ENCODE measurements at places on chromosomes 1 and 21.

DNA sequence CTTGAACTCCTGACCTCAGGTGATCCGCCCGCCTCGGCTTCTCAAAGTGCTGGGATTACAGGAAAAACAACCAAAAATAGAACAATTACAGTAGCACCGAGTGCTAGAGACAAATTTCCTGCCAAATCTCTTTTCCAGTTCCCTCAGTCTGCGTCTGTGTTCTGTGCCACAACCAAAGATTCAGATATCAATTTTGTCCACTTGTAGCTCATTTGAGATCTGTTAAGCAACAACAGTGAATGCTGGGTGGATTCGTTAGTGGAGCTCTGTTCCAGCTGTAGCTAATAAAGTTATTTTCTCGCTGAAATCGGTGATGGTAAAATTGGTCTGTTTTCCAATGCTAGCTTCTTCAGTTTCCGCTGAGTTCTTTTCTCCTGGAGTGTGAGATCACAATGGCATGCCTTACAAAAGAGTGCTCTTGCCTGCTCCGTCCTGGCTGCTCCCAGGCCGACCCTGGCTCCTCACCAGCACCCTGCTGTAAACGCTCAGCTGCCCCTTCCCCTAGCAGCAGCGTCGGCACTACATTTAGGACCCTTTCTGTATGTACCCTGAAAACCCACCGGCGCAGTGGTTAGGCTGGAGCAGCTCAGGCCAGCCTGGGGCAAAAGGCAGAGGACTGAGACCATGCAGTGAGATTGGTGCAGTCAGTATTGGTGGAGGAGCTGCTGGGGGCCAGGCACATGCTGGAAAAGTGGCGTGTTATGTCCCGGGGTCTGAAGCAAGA, 395.4 kb downstream of the KIF26B start:
- DNase-seq: no peak

GRCh38 chr1:154442006-154442740, 37.0 kb downstream of the IL6R start:
- no peak for DNase-seq

GRCh38 chr21:17758683-17759082, 60.5 kb downstream of the C21orf91 start:
- DNase-seq: no peak

DNA sequence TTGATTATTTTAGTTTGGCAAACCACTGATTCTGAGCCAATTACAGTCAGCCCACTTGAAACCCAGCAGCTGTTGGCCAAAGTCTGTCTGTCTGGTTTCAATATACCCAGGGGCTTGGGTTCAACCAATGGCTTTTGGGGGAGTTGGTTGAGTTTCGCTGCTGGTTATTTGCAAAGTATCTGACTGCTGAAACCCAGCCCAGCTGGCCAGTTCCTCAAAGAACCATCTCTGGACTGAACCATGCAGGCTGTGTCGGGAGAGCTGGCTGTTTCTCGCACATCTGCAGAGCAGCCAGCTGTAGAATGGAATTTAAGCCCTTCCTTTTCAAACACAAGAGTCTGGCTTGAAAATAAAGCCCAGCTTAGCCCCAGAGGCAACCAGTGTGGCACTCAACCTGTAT, 66.0 kb upstream of the PAX7 start:
- no peak for DNase-seq

GRCh38 chr1:154483941-154484803, 17.8 kb upstream of the TDRD10 start:
- peak; percentile 61 for DNase-seq

- no peak for DNase-seq
Measured at GRCh38 chr1:61284248-61284854, 202.0 kb downstream of the NFIA start.

DNA sequence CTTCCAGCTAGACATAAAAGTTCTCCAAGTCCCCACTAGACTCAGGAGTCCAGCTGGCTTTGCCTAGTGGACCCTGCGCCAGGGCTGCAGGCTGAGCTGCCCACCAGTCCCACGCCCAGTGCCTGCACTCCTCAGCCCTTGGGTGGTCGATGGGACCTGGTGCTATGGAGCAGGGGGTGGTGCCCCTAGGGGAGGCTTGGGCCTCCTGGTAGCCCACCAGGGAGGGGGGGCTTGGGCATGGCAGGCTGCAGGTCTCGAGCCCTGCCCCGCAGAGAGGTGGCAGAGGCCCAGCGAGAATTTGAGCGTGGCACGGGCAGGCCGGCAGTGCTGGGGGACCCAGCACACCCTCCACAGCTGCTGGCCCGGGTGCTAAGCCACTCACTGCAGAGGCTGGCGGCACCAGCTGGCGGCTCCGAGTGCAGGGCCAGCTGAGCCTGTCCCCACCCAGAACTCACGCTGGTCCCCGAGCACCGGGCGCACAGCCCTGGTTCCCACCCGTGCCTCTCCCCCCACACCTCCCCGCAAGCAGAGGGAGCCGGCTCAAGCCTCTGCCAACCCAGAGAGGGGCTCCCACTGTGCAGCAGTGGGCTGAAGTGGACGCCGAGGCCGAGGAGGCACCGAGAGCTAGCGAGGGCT, 30.2 kb upstream of the GBP5 start:
- DNase-seq: no peak

DNA sequence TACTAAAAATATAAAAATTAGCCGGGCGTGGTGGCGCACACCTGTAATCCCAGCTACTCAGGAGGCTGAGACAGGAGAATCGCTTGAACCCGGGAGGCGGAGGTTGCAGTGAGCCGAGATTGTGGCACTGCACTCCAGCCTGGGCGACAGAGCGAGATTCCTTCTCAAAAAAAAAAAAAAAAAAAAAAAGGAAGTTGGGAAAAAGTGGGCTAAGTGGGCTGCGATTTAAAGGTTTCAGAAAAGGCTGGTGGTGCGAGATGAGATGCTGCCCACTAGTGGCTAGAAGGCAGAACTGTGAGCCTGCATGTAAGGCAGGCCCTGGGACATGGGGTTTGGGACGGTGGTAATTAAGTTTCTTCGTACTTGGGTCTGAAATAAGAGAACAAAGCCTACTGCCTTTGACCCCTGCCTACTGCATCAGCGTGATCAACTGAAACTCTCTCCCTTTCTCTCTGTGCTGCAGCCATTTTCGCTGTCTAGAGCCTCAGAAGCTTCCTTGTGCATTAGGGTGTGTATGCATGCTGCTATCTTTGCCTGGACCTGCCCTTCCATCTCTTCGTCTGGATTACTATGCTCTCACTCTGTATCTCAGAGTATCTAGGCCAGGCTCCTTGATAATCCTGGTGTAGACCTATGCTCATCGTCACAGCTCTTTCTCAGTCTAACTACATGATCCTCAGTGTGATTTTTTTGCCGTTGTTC, 12.4 kb downstream of the FMOD start:
- DNase-seq: peak; percentile 54

DNA sequence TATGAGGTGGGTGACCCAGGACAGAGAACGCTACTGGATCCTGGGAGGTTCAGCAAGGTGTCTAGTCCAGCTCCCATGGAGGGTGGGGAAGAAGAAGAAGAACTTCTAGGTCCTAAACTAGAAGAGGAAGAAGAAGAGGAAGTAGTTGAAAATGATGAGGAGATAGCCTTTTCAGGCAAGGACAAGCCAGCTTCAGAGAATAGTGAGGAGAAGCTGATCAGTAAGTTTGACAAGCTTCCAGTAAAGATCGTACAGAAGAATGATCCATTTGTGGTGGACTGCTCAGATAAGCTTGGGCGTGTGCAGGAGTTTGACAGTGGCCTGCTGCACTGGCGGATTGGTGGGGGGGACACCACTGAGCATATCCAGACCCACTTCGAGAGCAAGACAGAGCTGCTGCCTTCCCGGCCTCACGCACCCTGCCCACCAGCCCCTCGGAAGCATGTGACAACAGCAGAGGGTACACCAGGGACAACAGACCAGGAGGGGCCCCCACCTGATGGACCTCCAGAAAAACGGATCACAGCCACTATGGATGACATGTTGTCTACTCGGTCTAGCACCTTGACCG, 8.6 kb upstream of the PIGV start:
- DNase-seq: no peak

DNA sequence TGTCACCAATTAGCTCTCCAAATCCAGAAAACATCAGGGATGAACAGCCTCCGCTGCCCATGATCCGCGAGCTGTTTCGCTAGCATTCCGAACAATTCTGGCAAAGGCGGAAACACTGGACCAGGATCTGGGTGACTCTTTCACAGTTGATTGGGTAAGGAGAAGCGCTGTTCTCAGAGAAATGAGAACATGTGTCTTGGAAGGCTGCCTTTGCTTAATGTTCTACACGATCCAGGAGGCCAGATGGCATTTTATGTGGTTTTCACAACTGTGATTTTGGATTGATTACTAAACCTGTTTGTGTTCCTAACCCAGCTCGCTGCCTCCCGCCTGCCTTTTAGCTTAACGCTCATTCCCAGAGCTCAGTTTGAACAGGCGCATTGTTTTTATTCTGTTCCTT, 144.0 kb downstream of the KIF26B start:
- DNase-seq: peak; percentile 8

GRCh38 chr1:25517476-25518394, 25.7 kb upstream of the LDLRAP1 start:
- DNase-seq: no peak

DNA sequence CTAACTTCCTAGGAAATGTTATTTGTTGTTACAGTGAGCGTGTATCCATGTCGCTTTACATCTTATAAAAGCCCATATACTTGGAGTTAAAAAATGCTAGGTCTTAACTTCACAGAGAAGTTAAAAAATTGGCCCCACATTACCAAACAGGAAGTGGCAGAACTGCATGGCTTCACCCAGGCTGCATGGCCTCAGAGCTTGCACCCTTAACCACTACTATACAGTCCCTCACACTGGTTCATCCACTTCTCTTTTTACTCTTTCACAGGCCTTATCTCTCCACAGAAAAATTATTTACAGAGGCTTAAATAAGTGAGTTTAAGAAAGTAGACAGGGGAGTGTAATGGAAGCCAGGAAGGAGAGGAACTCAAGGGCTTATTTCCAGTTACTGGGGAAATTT, 402.5 kb downstream of the HHAT start:
- DNase-seq: no peak

GRCh38 chr1:38063616-38064015, 17.0 kb upstream of the POU3F1 start:
- no peak for DNase-seq

- DNase-seq: no peak
Measured at GRCh38 chr1:101030881-101031280, 5.3 kb upstream of the DPH5 start.

Data from Calu3 (cell line).